ENCODE measurements at places on chromosomes 4 and X.

- no peak for DNase-seq
Measured at GRCh38 chr4:112823156-112823555, 186.2 kb downstream of the LARP7 start.

GRCh38 chrX:153406011-153406410 lies 4.9 kb upstream of the PNMA6E start:
- DNase-seq = no peak

GRCh38 chrX:84453351-84454246 lies 48.7 kb downstream of the HDX start:
- no peak for DNase-seq

DNA sequence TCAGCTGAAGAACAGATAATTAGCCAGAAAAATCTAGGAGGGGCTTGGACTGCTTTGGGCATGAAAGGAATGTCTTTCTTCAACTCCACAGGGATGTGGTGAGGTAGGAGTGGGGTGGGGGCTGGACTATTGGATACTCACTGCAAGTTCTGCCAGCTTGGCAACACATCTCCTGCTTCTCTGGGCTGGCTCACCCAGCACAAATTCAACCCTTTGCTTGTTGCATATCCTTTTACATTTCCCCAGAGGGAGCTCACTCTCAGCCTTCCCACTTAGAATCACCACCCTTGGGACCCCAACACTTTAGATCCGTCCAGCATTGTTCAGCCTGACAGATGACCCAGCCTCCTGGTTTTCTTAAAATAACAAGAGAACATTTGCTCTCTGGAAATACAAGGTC lies 120.6 kb downstream of the KDR start:
- DNase-seq = no peak

GRCh38 chr4:174318829-174319764 lies 35.4 kb downstream of the CEP44 start:
- peak; percentile 15 for DNase-seq

- DNase-seq = no peak
Measured at GRCh38 chrX:45063319-45064095, 137.2 kb downstream of the DIPK2B start.

DNA sequence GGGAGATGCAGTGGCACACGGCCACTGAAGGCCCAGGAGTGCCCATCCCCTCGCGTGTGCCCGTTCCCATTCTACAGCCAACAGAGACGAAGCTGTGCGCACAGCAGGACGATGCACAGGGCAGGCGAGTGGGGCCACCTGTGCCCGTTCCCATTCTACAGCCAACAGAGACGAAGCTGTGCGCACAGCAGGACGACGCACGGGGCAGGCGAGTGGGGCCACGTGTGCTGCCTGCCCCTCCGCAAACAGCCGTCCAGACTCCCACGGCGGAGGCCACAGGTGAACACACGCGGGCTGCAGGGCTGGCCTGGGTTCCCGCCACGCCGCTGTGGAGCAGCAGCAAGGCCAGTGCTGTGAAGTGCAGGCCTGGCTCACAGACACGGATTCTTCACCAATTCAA lies 32.0 kb downstream of the GAK start:
- no peak for DNase-seq

GRCh38 chrX:7100022-7100421 lies 47.5 kb upstream of the STS start:
- DNase-seq = no peak

DNA sequence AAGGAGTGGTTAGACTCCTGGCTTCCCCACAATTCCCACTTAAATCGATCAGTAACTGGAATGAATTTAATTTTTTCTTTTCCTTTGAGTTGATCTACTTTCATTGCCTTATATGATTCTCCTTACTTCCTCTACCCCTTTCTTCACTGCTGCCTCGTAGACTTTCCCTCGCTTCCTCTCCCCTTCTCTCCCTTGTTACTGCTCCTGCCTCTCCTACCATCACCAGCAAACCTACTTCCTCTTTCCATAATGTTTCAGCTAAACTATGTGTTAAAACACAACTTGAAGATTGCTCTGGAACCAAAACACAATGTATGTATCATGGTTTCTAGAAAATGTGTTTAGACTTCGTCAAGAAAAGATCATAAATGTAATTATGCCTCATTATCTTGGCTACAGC lies 132.0 kb upstream of the TET2 start:
- DNase-seq = no peak

DNA sequence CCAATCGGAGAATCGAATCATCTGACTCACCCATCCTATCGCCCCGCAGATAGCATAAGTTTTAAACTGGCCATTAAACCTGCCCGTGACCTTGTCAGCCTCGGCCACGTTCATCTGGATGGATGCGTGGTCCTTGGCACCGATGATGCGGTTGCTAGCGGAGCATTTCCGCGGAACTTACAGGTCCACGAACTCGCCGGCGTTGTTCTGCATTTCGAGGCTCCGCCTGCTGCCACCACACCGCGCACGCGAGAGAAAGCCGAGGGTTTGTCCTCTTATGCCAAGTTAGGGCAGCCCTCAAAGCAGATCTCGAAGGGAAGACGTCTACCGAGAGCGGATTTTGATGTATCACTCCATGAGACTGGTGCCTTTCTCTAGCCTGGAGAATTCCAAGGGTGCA lies 30.1 kb upstream of the TAPT1 start:
- no peak for DNase-seq

DNA sequence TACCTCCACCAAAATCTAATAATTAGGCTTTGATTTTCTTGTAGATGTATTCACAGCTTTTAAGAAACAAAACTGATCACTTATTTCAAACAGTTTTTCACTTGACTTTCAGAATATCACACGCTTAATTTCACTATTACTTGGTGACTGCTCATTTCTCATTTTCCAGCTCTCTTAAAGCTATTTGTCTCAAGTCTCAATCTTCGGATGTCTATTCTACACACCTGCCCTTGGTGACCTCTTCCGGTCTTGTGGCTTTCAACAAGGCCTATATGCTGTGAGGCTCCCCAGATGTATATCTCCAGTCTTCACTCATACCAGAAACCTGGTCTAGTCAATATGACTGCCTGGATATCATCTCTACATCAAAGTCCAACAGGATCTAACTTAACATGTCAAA lies 34.9 kb upstream of the ANXA10 start:
- no peak for DNase-seq

GRCh38 chr4:3658530-3658913 lies 107.7 kb upstream of the ADRA2C start:
- DNase-seq = no peak

GRCh38 chr4:10007793-10008608 lies 13.3 kb downstream of the SLC2A9 start:
- DNase-seq = no peak

DNA sequence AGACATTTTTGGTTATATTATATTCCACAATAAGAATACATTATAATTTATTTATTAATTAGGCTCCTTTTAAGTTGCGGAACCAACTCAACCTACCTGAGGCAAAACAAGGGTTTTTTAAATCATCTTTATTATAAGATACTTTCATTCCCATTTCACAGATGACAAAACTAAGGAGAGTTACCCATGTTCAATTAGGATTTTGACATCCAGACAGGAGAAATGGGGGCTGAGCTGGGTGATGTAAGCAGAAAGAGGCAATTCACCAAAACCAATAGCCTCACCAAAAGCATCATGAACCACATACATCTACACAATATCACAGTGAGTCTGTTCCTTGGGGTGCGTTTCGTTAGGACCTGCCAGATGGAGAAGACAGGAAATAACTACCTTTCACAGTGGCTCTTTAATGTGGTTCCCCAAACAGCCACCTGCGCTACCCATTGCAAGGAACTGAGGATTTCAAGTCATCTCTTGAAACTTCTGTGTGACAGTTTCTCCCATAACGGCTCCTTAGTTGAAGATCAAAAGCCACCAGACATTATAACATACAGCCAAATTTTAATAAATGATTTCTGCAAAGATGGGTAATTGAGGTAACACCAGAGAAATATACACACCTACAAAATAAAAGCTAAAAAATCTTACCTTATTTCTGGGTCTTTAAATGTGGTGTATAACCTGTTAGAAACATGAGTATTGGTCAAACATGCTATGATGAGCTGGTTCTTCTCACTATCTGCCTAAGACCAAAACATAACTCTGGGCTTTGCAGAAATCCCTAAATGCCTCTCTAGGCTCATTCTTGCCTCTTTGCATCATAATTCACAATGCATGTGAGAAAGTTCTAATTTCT lies 190.6 kb upstream of the LEF1 start:
- DNase-seq = no peak

GRCh38 chrX:32745323-32745722 lies 466.0 kb downstream of the DMD start:
- no peak for DNase-seq
